ENCODE measurements at places on chromosomes 1 and 21.
A peak's percentile ranks its signal among the peaks of the same experiment; 100 is the strongest.

DNA sequence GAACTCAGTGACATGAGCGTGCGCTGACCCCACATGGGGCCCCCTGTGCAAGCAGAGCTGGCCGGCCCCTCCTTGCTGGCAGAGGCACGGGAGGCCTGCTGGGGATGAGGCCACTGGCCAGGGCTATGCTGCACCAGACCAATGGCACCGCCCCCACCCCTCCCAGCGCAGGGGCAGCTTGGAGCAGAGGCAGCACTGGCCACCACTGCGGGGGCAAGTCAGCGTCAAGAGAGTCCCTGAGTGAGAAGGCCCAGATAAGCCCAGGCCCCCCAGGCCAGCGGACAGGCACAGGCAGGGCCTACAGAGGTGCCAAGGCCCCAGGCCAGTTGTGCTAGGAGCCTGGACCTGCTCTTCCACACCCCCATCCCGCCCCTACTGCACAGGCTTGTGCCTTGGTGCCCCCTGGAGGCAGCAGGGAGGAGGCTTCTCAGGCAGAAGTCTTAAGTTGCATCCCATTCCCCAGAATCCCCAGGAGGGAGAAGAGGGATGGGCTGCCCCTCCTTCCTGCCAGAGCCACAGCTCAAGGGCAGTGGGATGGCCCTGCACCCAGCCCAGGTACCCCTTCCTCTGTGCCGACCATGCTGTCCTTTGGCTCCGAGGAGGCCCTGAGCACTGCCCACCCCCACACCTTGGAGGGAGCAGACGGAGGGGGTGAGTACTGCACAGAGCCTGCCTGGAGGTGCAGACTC lies 35.8 kb downstream of the EPHX1 start:
- peak; percentile 87 for DNase-seq

GRCh38 chr1:212139526-212140135 lies 104.1 kb downstream of the DTL start:
- no peak for DNase-seq

DNA sequence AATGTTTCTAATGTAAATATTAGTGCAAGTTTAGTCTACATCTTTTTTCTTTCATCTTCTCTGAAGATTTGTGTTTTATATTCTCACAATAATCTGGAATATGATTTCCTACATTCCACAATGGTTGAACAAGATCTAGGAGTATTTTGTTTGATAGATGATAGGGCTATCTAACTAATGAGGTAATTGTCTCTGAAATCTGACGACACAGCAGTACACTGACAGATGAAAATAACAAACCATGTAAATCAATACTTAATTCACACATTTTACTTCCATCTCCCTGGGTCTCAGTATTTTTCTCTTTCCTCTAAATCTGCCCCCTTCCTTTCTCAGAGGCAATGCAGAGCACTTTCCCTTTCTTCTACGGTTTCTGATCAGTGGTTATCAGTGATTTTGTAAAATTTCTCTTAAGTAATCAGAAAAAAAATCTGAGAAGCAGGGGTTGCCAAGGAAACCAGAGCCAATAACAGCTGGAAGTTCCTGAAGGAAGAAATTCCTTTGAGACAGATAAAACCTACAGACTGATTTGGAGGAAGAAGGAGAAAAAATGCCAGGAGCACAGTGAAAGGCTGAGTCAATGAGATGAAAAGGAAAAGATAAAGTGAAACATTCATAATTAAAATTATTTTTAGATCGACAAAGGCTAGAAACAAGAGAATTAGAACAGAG lies 7.3 kb upstream of the ANKRD13C start:
- no peak for DNase-seq

DNA sequence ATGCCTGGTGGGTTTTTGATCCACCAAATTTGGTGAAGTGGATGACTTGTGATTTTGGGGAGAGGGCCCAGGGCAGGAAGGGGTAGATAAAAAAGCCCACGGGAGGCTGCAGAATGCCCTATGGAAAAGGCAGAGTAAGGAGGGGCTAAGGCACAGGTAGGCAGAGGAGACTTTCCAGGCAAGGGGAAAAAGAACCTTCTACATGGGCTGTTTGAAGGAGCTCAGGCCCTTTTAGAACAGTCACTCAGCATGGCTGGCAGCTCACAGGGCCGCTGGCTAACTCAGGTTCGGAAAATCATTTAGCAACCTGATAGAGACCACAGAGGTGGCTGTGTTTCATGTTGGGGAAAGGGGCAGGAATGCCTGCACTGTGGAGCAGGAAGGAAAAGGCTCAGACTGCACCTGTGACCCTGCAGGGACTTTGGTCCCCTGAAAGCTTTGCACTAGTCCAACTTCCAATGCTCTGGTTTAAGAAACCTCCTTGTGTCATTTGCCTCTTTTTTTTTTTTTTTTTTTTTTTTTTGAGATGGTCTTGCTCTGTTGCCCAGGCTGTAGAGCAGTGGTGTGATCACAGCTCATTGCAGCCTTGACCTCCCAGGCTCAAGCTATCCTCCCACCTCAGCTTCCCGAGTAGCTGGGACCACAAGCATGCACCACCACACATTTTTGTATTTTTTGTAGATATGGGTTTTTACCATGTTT lies 58.5 kb upstream of the ENAH start:
- no peak for DNase-seq

DNA sequence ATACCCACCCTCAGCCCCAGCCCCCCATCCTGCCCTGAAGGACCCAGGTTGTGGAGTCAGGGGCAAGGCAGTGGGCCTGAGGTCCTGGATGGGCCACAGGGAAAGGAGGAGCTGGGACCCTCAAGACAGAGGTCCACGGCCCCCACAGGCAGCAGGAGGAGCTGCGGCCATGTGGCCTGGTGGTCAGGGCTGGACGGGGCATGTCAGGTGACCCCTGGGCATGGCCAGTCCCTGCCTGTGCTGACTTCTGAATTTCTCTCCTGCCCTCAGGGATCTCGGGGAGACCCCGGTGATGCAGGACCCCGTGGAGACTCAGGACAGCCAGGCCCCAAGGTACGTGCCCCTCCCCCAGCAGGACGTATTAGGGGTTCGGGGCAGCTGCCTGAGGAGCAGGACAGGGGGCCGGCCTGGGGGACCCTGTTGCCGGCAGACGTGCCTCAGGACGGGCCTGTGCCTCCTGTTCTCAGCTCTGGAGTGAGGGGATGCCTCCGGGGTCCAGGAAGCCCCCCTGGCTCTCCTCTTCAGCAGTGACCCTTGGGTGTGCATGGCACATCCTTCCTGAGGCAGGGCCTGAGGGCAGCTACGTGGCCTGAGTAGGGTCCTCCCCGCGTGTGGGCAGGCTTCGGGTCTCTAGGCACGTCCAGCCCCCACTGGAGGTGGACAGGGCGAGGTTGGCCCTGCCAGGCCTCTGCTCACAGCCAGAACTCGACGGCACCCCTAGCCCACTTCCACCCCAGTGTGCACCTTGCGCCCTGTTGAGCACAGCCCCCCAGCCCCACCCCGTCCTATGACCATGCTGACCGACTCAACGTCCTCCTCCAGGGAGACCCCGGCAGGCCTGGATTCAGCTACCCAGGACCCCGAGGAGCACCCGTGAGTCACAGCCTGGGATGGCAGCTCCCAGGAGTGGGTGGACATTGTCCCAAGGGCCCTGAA lies 23.6 kb downstream of the COL6A2 start:
- DNase-seq, result no peak

Measured in epithelial cell of esophagus (primary cell).